ENCODE measurements at places on chromosomes 11 and 22.
A peak's percentile ranks its signal among the peaks of the same experiment; 100 is the strongest.

DNA sequence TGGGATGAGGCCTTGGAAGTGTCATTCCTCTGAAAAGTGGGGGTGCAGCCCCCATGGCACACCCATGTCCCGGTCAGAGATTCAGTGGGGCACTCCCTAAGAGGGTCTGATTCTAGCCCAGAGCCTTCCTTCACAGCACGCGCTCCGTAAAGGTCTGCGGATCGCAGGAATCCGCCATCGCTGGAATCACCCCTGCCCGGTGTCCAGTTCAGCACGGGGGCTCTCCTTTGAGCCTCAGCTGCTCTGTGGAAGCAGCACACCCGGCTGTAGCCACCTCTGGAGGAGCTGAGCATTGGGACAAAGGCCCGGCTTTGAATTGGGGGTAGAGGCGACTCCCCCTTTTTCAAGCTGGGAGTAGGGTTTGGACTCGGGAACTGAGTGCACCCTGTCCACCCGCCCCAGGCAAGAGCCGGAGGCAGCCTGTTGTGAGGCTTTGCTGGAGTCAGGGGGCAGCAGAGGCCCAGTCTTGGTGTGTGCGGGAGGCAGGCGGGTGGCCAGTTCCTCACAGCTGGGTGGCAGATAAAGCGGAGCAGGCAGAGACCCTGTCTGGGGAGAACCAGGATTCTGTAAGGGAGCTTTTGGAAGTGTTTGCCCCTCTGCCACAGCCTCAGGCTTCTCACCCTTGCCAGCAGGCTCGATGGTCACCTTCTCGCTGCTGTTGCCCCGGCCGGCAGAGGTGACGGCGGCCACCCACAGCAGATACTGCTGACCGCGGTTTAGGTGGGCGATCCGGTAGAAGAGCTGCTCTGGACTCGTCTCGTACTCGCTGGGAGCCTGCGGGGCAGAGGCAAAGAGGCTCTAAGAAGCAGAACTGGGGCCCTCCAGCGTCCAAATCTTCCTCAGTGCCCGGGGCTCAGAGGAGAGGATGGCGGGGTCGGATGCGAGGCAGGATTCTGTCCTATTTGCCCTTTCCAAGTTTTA, 115.9 kb downstream of the CEP164 start:
- DNase-seq, result peak; percentile 37

DNA sequence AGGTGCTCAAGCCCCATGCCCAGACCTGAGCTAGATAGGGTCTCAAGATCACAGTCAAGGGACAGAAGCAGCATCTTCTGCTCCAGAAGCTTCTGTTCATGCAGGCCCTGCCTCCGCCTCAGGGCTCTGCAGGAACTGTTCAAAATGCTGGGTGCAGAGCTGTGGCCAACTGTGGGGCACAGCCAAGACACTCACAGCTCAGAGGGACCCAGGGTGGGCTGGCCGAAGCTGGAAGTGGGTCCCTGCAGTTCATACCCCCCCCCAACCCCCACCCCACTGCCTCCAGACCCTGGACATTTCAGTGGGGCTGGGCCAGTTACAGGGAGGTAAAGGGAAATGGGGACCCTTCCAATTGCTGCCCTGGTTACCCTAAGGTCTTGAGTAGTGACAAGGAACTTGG, 129.0 kb downstream of the CRYBB2 start:
- DNase-seq, result no peak

DNA sequence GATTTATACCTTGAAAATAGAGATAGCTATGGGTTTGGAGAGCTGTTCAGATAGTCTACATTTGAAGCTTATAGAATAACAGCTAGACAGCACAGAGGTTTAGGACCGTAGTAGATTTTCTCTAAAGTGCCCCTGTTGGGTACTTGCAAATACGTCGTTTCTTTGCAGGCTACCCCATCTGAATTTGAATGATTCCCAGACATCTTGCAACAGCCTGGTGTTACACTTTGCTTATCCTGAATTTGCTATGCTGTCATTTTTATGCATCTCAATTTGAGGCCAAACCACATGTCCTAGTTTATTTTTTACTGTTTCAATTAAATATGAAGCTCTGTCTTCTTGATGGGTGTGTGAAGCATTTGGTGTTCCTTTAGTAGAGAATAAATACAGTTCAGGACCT, 142.1 kb downstream of the WNT11 start:
- no peak for DNase-seq

GRCh38 chr11:22666688-22667439, 453 bp downstream of the GAS2 start:
- DNase-seq, result no peak

DNA sequence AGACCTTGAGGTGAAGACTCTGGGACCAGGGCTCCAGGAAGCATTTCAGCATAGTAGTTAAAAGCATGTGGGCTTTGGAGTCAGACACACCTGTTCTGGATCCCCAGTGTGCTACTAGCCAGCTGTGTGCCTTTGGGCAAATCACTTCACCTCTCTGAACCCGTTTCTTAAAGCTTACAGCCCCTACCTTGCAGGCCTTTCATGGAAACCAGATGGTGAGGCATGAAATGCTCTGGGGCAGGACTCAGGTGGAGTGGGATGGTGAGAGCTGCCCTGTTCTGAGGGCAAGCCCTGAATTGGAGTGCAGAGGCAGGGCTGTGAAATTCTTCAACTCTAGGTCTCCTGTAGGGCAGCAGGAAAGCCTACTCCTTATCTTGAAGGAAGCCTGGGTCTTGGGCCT, 10.5 kb downstream of the UCP2 start:
- no peak for DNase-seq

- no peak for DNase-seq
Observed at GRCh38 chr11:11583801-11584529, 37.8 kb downstream of the GALNT18 start.

DNA sequence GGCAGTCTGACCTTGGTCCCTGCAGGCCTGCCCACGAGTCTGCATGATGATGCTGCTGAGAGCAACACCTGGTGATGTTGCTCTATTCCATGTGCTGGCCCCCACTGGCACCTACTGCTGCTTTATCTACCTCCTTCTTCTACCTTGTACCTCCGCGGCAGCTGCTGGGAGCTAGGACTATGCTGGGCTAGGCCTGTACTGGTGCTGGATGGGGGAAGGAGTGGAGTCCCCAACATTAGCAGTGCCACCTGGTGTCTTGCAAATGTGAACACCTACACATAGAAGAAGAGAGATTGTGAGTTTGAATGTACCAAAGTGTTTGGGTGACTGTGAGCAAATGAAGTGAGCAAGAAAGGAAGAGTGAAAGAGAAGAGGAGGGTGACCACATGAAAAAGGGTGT, 30.5 kb downstream of the PTPN5 start:
- no peak for DNase-seq

DNA sequence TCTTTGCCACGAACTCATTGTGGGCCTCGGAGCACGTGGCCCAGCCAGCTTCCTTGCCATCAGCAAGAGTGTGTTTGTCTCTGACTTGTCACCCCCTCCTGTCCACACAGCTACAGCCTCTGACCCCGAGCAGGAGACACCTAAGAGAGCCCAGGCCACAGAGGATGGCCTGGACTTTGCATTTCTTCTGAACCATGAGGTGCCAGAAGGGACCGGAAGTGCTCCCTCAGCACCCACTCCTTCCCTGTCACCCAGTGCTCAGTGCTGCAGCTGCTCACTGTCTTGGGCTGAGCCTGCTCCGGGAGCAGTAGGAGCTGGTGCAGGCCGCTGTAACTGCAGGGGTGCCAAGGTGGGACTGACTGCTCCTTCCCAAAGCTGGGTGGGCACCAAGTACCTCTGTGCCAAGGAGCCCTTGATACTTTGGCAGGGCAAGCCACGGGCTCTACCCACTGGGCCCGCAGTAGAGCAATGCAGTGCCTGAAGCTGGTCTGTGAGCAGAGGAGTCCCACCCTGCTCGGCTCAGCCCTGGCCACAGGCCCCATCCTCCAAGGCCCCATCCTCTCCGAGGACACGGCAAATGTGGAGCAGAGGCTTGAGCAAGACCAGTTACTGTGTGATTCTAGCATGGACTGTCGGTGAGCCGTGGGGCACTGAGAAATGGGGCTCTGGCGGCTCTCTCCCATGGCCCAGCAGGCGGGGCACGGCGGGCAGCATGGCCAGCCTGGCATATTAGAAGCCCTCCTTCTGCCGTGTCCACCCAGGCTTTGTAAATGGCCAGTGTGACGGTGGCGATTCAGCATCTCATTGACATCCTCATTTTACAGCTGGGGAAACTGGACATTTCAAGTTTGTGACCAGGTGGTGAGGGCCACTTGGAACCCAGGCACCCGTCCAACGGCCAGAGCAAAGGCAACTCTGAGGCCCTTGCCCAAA, 6.3 kb downstream of the GRK2 start:
- no peak for DNase-seq

- DNase-seq, result peak; percentile 42
Observed at GRCh38 chr22:28884747-28885350, 1.5 kb downstream of the ZNRF3 start.

DNA sequence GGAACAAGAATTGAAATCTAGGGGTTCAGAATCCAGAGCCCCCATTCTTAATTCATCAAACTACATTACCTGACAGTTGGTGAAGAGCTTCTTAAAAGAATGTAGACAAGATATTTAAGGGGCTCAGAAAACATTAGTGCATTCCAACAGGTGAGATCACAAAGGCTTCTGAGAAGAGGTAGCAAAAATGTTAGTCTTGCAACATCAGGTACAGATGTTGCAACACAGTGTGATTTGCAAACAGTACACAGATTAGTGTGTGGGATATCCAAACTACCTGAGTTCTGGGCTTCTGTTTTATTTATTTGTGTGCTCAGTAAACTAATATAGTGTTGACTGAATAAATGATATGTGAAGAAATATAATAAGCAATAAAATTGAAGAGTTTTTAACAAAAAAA, 11.8 kb downstream of the CASP4 start:
- no peak for DNase-seq

GRCh38 chr22:22196018-22196533, 48.5 kb upstream of the VPREB1 start:
- no peak for DNase-seq

DNA sequence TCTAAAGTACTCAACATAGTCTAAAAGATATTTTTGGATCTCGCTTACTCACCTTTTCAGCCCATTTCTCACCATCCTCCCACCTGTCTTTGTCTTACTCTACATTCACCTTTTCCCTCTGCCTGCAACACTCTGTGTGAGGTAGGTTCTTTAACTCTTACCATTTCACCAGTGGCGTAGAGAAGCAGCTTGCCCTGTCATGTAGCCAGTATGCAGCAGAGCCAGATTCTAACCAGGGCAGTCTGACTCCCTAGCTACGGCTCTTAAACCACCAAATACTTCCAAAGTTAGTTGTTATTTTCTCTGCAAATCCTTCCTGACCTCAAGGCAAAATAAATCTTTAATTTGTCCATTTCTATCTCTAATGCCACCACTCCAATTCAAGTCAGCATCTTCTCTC, 7.5 kb downstream of the ALG8 start:
- DNase-seq, result no peak

DNA sequence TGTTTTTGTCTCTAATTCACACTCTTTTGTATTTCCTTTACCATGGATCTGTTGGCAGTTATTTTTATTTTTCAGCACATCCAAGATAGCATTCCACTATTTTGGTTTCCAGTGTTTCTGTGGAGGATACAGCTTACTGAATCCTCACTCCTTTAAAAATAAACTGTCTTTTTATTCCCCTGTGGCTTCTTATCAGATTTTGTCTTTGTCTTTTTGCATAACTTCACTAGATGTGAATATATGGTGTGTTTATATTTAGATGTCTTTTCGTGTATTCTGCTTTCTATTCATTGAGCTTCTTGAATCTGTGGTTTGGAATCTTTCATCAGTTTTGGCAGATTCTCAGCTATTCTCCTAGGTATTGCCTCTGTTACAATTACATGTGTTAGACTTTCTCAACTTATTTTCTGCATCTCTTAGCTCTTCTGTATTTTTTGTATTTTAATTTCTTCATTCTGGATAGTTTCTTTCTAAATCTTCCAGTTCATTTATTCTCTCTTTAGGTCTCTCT, 7.4 kb upstream of the ATXN10 start:
- DNase-seq, result no peak

- no peak for DNase-seq
Observed at GRCh38 chr11:20611892-20612291, 12.5 kb downstream of the SLC6A5 start.

DNA sequence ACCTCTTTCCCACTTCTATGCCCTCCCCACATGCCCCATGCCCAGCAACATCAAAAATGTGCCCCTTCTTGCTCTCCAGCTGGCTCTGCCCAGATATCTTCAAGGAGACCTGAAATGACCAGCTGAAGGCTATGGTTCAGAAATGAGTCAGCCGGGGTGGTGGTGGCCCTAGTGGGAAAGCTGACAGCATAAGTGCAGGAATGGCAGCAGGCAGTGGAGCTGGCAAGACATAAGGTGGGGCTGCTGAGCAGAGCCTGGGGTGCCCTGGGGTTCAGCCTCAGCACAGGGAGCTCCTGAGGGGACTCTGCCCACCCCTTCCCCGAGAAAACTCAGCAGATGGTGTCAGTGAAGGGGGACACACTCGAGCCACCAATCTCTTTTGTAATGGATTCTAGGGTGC, 593.4 kb downstream of the BUD13 start:
- no peak for DNase-seq

DNA sequence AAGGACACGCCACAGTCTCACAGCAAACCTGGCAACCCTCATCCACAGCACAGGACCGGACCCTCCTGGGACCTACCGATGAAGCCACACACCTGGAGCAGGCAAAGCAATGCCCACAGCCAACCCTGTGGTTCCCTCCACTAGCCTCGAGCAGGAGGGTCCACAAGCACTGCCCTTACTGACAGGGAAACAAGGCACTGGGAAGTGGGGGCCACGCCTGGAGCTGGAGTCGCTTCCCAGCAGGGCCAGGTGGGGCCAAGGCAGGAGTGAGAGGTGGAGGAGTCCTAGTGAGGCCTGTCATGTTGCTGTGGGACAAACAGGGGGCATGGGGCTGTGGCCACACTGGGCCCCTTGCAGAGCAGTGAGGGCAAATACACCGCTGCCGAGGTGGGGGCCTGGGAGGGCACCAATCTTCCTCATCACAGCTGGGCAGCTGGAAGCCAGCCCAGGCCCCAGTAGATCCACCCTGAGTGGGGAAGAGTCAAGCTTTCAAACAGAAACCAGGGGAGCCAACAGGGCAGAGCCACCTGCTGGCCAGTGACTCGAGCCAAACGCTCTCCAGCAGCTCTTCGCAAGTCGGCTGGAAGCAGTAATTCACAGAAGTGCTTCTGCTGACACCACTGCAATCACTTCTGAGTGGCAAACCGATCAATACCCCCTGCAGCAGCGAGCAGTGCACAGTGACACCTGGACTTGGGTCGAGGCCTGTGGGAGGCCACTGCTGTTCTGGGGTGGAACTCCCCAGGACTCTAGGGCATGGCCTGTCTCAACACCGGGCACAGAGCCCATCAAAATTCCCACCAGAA, 13.7 kb downstream of the SULT4A1 start:
- DNase-seq, result no peak

- no peak for DNase-seq
Observed at GRCh38 chr22:49005557-49005956, 822.1 kb downstream of the BRD1 start.

Data from cerebellar cortex (tissue), 1 donor.